ENCODE measurements at places on chromosomes 11 and 22.

DNA sequence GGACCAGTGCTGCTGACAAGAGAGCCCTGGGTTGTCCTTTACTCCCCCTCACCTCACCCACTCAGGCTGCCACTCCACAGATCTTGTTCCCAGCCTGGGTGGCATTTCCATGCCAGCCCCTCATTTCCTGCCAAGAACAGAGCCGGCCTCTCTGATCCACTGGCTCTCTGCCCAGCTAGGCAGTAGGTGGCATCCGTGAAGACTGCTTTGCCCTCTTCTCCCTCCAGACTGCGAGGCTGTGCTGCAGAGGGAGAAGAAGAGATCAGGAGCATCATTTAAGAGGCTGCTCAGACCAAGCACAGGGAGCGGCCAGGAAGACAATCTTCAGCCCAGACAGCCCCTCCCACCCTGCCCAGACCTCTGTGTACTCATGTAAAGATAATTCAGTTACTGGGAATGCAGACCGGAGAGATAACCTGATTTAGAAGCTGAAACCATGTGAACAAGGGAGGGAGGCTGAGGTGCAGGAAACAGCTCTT is 126.9 kb upstream of the NCAM1 start:
- no peak for DNase-seq

GRCh38 chr11:115912484-115912945 is 408.3 kb upstream of the CADM1 start:
- DNase-seq, result no peak

DNA sequence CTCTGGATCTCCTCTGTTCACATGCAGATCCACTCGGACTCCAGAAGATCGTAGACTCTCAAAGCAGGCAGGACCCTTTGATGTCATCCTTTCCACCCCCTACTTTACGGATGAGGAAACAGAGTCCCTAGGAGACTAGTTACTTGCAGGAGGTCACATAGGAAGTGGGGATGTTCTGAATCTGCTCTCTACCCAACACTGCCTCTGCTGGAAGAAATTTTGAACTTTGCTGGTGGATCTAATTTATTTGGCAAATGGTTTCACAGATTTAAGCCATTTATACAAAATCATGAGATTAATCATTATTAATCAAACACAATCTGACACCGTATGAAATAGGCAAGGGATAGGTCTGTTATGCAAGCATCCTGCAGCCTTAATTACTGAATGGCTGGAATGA is 55.0 kb upstream of the USP47 start:
- no peak for DNase-seq

DNA sequence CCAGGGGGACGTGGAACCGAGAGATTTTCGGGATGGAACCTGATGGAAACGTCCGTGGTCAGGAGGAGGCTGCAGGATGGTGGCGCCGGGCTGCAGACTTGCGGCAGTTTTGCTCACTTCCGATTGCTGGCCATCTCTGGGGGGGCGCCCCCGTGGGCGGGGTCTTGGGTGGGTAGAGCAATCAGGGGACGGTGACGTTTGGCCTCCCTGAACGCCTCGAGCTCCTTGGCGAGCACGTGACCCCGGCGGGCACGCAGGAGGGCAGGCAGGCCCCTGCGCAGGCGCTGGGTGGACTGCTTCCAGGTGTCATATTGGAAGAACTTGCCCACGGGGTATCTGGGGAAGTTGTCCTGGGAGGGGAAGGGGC is 6.3 kb downstream of the IGF2 start:
- DNase-seq, result no peak

DNA sequence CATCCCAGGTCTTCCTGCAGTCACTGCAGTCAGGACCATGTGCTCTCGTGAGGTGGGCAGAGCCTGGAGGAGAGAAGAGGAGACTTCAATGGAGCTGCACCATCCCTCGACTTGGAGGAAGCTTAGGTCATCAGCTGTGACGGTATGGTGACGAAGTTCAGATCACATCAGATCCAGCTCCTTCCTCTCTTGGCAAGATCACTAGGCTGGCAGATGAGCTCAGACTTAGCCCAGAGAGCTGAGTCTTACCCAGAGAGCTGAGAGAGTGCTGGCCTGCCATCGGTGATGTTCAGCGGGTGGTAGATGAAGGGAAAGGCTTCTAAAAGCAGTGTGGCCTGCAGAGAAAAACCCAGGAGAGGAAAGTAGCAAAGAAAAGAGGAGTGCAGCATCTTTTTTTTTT is 1.8 kb upstream of the SLC15A3 start:
- no peak for DNase-seq

DNA sequence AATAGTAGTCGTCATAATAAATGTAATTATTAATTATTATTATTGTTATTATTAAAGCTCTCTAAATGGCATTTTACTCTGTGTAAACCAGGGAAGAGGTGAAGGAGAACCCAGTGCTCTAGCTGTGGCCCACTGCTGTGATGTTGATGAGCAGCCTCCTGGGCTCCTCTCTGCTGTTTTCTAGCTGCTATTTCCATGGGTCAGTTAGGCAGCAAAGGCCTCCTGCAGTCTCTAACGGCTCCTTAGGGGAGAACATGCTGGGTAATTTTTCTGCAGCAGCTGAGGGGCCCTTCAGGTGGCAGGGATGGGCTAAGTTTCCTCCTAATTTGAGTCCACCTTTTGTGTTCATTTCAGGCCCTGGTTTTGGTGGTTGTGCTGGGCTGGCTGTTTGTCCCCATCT is 24.6 kb downstream of the SLC5A1 start:
- no peak for DNase-seq

DNA sequence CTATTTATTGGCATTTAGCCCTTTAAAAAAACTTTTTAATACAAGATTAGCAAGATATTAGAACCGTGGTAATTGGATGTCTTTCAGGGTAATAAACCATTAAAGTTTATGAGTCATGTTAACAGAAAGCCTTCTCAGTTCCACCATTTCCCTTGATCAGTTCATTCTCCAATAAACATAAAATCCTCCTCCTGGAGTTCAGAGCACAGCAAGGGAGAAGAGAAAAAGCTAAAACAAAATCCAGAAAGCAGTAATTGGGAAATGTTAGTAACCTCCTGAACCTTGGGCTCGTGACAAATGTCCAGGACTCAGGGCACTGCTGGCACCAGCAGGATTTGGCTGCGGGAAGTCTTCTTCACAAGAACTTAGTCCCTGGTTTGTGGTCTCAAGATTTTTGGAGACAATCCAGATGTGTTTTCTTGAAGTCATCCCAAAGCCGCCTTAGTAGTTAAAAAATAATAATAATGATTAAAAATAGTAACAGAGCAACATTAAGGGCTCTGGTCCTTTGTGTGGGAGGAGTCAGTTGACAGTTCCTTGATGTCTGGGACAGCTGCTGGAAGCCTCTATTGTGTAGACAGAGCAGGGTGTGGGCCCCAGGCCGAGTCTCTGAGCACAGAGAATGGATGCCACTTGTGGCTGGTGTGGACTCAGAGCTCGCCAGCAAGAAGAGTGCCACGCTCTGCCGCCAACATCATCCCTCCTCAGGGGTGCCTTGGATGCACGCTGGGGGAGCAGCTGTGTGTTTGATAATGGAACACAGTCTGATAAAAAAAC is 43.4 kb upstream of the PITPNB start:
- no peak for DNase-seq

DNA sequence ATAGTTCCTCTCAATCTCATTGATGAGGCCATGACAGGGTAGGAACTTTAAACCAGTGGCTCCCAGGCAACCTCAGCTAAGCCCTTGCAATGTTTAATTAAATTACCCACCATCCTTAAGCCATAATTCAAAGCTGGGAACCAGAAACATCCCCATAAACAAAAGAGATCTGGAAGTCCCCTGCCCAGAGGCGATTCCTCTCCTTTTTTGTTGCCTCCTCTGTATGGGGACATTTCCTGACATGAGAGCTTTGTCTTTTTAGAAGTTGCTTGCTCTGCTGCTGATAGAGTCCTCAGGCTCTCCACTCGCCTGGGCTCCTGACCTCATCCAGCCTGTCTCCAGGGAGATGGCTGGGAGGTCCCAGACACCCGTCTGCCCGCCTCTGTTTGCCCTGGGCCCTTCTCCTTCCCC is 3.2 kb downstream of the DTX4 start:
- no peak for DNase-seq

GRCh38 chr11:61526229-61526628 is 17.7 kb downstream of the LRRC10B start:
- DNase-seq, result no peak

DNA sequence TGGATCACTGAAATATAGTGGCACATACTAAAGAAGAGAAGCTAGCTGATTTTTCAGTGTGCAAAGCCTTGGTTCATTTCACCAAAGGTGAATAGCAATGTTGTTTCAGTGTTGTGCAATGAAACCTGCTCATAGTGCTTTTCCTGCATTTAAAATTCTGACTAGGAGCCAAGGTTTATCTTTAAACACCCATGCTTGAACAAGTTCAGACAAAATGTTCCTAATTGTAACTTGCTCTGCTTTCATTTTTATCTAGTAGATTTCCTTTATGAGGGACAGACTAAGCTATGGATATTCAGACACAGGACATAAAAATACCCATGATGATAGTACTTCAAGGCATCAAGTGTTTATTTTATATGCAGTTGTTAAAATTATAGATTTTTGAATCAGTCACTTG is 47.7 kb downstream of the BBOX1 start:
- DNase-seq, result no peak

DNA sequence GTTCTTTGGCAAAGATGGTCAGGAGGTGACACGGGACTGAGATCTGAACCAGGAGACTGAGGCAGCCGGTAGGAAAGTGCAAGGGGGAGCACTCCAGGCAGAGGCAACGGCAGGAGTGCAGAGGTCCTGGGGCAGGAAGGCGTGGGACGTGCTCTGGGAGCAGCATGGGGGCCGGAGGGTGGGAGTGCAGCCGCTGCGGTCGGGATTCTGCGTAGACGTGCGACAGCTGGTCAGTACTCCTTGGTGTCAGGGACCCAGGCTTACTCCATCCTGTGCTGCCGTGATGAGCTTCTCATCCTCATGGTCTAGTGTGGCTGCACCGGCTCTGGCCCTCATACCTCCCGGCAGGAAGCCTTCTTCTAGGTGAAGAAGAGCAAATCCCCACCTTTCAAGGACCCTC is 16.9 kb upstream of the TRMU start:
- no peak for DNase-seq

- DNase-seq, result no peak
Measured at GRCh38 chr11:73331138-73331916, 23.3 kb downstream of the ARHGEF17 start.

DNA sequence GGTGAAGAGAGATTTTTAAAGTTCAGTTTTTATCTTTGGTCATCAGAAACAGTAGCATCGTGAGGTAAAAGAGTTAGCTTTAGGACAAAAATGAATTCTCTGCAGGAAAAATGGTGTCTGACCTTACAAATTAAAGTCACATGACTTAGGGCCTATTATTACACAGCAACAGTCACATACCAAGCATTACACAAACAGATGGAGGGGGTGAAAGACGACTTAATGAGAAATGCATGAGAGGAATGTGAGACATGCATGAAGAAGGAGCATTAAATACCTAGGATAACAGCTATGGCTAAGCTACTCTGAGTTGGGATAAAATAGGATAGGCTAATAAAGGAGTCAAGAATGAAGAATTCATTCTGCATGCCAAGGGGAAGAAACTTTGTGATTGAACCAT is 77.5 kb downstream of the BLID start:
- DNase-seq, result no peak

DNA sequence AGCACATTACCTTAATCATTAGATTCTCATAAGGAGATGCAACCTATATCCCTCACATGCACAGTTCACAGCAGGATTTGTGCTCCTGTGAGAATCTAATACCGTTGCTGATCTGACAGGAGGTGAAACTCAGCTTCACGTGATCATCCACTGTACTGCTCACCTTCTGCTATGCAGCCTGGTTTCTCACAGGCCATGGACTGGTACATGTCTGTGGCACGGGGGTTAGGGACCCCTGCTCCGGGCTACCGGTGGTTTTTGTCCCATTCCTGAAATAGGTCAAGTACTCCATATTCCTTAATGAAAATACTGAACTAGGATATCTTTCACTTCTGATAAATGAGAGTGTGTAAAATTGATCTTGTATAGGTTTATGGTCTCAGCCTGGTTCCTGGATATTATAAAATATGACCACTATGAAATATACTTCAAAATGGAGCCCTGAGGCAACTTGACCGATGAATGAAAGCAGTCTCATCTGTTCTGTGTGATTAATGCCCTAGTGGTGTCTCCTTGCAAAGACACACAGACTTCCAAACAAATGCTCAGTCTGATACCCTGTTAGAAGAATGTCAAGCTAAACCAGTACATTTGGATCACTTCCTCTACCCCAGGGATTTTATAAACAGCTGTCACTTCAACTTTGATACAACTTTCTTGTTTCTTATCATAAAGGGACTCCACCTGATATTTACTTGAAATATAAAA is 492.9 kb upstream of the ANO3 start:
- DNase-seq, result no peak

DNA sequence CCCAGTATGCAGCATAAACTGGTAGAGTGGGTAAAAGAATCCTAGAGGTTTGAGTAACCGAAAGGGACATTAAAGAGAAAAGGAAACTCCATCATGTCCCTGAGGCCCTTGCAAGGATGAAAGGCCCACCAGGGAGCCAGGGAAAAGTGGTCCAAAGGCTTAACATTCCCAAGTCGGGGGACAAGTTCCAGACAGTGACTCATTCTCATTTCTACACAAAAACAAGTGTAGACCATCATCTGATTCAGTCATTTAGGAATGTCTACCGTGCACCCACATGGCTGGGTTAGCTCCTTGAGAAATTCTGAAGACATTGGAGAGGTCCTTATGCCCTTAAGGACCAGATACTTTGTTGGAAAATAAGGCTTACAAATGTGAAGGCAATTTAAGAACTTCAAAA is 4.8 kb upstream of the NOX4 start:
- DNase-seq, result no peak

DNA sequence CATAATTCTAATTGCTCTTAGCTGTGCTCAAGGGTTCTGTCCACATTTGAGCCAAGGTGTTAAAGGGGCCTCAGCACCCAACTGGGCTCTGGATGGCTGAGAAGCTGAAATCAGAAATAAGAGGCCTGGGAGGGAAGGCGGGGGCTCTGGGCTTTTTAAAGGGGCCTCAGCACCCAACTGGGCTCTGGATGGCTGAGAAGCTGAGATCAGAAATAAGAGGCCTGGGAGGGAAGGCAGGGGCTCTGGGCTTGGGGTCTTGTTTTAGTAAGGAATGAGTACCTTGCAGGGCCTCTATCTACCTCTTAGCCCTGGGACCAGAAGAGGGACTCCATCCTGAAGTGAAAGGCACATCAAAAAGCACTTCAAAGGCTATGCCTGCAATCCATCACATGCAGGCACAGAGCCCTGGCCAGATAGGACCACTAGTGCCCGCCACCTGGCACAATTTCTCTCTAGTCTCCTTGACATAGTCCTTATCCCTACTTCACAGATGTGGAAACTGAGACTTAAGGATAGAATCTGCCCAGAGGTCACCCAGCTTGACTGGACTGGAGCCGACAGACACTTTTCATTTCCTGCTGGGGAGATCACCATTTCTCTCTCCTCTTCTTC is 35.6 kb downstream of the DKK3 start:
- no peak for DNase-seq

Measured in CD4-positive, alpha-beta memory T cell (primary cell).